ENCODE measurements at places on chromosomes 6 and 20.

- no peak for DNase-seq
Observed at GRCh38 chr20:53692465-53693067, 98.9 kb upstream of the ZNF217 start.

DNA sequence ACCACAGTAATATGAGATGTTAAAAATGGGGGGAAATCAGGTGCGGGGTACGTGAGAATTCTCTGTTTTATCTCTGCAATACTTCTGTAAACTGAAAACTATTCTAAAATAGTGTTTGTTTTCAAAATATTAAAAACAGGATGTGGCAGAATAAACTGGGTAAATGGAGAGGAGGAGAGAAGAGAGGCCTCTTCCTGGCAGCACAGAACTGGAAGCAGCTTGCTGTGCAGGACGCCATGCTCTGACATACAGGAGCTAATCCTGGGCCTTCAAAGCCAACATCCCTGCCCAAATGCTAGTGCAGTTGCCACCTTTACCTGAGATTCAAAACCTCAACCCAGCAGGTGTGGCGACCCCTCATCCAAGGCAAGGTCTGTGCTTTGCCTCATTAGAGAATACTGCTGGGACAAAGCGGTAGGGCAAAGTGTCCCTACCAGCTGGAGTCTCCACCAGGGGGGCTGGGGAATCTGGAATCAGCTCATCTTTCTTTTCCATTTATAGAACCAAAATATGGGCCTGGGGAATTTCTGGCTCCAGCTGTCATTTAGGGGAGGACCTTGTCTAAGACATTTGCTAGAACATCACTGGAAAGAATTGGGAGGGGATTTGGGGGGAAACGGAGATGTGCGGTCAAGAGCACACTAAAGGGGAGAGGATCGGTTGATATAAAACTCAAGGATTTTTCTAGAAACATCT lies 67.3 kb downstream of the SCML4 start:
- DNase-seq = no peak

- DNase-seq = no peak
Observed at GRCh38 chr6:63349401-63349800, 29.6 kb upstream of the LGSN start.

DNA sequence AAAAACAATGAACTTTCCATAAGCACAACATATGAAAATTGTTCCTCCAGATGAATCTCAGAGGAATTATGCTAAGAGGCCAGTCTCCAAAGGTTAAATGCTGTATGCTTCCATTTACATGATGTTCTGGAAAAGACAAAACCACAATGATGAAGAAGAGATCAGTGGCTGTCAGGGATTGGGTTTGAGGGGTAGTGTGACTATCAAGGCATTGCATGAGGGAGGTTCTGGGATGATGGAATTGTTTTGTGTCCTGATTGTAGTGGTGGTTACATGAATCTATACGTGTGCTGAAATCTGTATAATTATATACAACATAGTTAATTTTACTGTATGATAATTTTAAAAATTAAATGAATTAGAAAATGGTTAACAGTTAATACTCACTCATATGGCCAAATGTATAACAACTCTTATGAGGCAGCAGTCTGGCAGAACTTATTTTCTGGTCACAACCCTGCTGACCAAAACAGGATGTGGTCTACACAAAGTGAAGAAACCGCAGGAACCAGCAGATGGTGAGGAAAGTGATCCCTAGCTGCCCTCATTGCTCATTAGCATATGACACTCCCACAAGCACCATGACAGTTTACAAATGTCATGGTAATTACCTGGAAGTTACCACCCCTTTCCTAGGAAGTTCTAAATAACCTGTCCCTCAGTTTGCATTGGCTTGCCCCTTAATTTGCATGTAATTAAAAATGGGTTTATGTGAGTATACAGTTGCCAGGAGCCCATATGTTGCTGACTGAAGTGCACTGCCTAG lies 31.9 kb downstream of the NSFL1C start:
- no peak for DNase-seq

- no peak for DNase-seq
Observed at GRCh38 chr6:33820243-33820642, 16.4 kb upstream of the MLN start.

DNA sequence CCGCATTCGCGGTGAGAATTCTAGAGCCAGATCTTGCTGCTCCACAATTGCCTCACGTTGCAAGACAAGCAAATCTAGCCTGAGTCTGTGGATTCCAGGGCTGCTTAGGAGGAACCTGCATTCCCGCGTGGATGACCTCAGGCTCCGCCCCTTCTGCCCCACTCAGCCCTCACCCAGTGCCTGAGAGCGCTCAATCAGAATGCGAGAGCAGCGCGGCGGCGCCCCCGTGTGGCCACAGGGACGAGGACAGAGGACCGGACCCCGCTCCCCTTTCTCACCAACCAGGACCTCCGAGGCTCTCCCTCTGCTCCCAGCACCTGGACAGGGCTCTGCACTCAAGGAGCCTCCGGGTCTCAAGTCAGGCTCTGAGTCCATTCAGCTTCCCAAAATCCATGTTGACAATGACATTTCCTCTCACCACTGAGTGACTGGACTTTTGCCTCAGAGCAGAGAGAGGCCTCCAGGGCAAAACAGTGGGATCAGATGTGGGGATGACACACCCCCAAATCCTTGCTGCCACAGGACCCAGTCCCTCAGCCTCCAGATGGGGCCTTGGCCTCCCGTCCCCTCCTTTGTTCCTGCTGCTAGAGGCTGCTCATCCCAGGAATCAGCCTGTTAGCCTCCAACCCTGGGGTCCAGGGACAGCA lies 52.0 kb downstream of the RPP21 start:
- peak; percentile 44 for DNase-seq

- peak; percentile 89 for DNase-seq
Observed at GRCh38 chr6:35688605-35689322, at the start of gene FKBP5. FKBP5 (minus strand) TSS chr6:35688915; CDS start chr6:35642824, 46,091 bp downstream.

DNA sequence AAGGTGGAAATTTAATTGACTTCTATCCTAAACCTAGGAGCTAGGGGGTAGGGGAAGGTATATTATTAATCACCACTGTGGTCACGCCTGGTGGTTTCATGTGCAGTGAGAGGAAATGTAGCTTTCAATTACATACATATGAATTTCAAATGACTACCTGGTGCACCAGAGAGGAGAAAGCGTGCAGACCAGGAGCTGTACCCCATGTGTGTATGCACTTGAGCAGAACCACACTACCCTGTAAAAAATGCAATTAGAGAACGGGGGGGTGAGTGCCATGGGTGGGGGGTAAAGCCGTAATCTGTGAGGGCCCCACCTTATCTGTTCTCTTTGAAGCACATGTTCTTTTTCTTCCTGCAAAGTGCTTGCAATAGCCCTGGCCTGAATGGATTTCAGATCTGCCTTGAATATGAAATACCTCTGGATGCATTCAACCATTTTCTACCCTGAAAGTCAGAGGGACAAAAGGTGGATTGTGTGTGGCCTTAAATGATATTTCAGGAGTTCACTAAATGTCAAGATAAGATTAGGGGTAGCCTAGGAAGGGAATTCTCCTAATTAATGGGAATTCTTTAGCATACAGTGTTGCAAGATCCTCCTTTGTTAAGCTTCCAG lies 30.9 kb upstream of the EDN3 start:
- DNase-seq = no peak

DNA sequence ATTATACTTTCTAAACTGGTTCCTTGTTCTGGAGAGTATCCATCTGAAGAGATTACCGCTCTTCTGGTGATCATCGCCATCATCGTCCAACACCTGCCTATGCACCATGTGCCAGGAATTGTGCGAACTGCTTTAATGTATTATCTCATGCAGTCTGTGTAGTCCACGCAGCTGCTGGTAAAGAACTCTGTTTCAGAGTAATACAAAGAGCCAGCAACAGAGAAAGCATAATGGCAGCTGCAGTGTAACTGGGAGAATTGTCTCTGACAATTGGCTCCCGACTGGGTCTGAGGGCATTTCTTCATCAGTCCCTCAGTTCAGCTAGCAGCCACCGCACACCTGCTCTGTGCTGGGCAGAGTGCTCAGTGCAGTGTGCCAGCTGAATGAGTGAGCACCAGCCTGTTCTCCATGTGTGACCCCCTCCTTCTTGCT lies 383.4 kb downstream of the GRIK2 start:
- DNase-seq = no peak

- no peak for DNase-seq
Observed at GRCh38 chr6:32249262-32249661, 25.4 kb upstream of the NOTCH4 start.

- DNase-seq = peak; percentile 77
Observed at GRCh38 chr6:1396952-1397868, 7.8 kb downstream of the FOXF2 start.

Measured in renal pelvis (tissue), 12 donors.